ENCODE measurements at places on chromosomes 16 and 17. TPM values are rescaled to one million over a fixed set of nuclear protein-coding genes. Genes with fewer than 3 reads are reported as not detected.

Gene CLEC3A
- total RNA-seq, result not detected

DNA sequence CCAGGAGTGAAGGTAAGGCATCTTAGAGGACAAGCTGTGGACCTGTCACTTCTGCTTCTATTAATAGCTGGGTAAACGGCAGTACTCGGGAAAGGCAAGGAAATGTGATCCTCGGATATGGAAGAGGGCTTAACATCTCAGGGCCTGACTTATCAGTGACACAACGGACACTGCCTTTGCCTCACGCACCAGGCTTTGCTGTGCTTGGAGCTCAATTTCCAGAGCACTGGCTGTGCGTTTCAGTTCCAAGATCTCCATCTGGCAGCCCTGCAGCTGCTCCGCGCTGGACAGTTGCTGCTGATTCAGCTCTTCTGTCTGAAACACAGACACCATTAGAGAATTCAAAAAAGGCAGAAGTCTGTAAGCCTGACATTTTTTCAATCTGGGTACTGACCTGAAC, 3.5 kb downstream of the KRT40 start:
- peak; percentile 80 for DNase-seq

GRCh38 chr17:29568331-29569244, at the start of gene TP53I13:
TSS of gene TP53I13 (plus strand) at chr17:29568701. CDS start at chr17:29568759, 58 bp downstream.
- peak; percentile 91 for DNase-seq

DNA sequence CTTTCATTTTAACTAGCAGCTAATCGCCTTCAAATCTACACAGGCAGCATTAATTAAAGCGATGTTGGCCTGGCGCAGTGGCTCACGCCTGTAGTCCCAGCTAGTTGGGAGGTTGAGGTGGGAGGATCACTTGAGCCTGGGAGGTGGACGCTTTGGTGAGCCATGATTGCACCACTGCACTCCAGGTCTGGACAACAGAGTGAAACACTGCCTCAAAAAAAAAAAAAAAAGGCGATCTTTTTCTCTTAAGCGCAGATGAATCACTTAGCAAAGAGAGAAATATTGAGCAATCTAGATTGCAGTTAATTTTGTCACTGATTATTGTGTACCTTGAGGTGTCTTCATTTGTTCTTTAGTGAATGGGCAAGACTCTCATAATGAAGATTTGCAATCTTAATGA, 12.4 kb downstream of the SNTB2 start:
- DNase-seq, result no peak

DNA sequence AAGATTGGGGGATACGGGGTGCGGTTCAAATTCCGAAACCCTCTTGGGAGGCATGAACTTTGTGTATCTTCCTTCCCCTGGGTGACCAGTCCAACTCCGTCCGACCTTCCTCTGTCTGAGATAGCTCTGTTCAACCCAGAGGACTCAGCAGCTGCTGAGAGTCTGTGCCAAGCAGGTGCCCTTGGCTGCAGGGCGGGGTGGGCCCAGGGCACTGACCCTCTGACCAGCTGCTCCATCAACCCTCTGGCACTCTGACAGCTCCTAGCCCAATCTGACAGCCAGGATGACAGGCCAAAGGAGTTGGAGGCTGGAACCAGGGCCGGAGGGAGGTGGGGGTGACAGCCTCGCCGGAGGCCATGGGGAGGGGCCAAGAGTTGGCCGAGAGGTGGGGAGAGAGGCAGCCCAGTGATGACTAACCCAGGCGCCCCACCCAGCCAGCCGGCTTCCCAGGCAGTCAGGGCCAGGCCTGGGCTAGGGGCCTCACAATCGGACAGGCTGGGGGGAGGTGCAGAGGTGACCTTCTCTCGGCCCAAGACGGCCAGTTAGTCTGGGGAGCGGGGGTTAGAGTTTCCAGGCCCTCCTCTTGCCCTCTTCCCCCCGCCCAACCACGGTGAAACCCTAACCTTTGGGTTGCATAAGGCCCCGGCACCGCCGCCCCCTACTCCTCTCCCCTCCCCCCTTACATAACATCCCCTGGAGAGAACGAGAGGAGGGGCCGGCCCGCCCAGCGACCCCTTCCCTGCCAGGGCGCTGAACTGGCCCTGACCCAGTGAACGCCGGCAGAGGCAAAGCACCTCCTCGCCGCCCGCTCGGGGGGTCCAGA, 5.0 kb upstream of the TLCD2 start:
- DNase-seq, result peak; percentile 54

- no peak for DNase-seq
Measured at GRCh38 chr17:60129164-60129563, 20.6 kb upstream of the CA4 start.

Gene CLEC18B
- not detected for total RNA-seq

DNA sequence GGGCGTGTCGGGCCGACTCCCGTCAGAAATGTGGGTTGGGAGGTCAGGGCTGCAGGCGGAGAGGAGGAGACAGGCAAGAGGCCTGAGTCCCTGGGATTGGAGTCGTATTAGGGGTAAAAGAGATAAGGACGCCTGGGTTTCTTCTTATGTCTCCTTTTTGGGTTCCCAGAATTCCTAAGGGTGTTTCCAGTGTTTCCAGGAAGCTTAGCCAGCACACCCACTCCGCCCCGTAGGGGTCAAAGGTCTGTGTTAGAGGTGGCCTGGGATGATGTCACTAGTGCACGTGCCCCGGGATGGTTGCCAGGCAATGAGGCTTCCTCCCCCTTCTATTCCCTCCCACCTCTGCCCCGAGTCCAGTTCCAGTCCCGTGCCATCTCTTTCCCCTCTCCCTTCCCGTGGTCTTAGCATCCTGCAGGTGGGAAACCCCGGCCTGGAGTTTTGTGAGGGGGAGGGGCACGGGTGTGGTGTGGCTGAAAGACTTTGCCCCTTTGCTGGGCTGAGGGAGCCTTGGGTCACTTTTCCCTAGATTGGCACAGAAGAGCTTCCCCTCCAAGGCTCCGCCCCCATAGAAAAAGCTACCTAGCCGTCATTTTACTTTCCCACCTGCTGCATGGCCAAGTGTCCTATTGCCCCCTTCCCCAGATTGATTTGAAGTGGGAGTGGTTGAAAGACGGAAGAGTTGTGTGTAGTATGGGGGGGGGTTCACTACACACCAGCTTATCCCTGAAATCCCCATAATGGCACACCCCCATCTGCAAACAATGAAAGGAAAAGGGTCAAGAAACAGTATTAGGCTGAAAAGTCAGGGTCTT, 2.8 kb downstream of the KDM6B start:
- DNase-seq, result peak; percentile 95

DNA sequence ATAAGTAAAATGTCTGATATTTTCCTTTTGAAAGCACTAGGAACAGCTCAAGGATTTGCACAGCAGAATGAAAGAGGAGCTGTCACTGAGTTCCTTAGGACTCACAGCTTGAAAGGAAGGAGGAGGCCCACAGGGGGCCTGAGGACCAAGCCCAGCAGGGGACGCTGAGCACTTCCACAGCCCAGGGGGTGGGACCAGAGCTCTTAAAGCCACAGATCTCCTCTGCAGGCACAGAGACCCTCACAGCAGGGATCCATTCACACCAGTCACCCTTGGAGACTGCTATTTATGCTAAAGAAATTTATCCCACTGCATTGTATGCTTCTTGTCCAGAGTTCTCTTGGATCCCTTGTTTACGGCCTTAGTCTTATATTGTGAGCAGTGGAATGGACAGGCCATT, 253.3 kb downstream of the STX8 start:
- no peak for DNase-seq

Gene TPPP3
- total RNA-seq, result 371 TPM

- no peak for DNase-seq
Measured at GRCh38 chr17:38864636-38865398, 5.0 kb upstream of the LASP1 start.

Gene KRTAP4-5
- total RNA-seq, result not detected
